ENCODE measurements at places on chromosomes 3 and 15.

DNA sequence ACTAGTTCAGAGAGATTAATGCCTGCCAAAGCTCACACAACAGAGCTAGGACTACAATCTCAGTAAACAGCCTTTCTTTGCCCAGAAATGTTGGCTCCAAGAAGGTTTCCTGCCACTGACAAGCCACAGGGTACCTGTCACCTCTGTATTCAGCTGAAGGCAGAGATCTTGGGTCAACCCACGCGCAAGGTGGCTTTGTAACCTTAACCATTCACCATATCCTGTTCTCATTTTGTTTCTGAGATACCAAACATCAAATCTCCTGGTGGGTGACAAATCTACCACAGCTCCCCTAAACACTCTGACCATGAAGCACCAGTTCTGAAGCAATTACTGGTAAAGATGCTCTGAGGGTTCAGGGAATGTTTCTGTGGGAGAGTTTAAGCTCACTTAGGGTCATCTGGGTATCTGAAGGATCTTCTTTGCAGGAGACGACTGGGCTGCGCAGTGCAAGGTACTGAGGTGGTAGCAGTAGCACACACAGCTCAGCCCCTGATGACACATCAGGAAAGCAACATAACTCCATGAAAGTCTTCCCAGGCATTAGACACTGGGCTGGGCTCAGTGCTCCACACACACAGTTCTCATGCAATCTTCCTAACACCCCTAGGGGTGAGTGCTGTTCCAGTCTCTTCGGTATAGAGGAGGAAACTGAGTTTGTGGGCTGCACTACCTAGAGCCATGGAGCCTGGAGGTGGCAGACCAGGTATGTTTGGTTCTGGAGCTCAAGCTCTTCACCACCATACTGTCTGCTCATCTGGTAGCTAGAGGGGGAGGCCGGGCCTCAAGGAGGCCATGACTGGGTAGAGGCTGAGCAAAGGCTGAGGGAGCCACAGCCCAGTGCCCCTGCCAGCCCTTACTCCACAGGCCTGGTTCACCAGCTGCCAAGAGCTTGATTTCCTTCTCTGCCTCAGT is 7.7 kb downstream of the CXCR6 start:
- no peak for DNase-seq

- DNase-seq: no peak
Measured at GRCh38 chr15:44710236-44711095, 657 bp downstream of the PATL2 start.

- no peak for DNase-seq
Measured at GRCh38 chr15:41868321-41868720, 25.5 kb downstream of the SPTBN5 start.

GRCh38 chr15:36332301-36332700 is 247.1 kb upstream of the CDIN1 start:
- DNase-seq: no peak

GRCh38 chr15:90880381-90881145 is 3.7 kb upstream of the FES start:
- no peak for DNase-seq

DNA sequence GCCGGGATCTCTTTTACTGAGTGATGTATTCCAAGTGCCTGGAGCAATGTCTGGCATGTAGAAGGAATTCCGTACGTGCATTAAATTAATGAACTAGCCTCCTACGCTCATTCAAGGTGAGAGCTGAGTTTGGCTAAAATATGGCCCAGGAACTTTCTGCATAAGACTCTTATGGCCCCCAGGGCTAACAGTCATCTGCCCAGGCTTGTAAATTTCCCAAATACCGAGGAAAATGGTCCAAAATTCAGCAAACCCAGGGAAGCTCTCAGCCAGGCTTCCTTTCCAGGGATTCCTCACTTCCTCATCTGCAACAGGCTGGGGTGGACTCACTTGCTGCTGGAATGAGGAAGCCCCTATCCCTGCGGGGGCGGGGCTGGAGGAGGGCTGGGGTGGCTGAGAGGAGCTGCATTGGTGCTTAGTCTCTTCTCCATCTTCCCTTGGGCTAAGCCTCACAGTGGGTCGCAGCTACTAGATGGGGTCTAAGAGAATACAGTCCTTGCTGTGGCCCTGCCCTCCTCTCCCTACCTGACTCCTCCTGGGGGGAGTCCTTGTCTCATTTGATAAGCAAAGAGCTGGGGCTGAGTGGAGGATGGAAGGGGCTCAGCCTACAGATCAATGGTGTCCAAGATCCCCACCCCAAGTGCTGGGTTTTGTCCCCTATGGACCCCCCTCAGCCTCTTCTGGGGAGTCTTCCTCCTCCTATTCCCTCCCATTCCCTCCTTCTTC is 28.5 kb upstream of the APOD start:
- DNase-seq: no peak

GRCh38 chr3:13420831-13421765 is 976 bp upstream of the NUP210 start:
- no peak for DNase-seq

GRCh38 chr3:12829886-12830784 is 11.2 kb downstream of the RPL32 start:
- DNase-seq: no peak

DNA sequence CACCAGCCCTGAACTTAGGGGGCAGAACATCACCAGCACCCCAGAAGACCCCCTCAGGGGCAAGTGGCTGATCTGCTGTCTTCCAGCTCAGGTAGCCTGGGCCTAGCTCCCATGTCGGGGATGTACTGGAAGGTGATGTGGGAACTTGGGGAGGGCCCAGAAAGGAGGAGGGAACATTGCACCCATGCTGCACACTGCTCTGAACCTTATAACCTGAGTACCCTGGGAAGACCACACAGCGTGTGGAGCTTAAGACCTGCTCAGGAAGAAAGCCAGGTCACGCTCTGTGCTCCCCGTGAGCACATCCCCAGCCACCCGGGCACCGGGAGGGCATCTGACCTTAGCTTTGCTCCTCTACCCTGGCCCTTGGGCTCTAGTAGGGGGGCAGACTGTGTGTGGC is 159.4 kb downstream of the ATP10A start:
- no peak for DNase-seq

DNA sequence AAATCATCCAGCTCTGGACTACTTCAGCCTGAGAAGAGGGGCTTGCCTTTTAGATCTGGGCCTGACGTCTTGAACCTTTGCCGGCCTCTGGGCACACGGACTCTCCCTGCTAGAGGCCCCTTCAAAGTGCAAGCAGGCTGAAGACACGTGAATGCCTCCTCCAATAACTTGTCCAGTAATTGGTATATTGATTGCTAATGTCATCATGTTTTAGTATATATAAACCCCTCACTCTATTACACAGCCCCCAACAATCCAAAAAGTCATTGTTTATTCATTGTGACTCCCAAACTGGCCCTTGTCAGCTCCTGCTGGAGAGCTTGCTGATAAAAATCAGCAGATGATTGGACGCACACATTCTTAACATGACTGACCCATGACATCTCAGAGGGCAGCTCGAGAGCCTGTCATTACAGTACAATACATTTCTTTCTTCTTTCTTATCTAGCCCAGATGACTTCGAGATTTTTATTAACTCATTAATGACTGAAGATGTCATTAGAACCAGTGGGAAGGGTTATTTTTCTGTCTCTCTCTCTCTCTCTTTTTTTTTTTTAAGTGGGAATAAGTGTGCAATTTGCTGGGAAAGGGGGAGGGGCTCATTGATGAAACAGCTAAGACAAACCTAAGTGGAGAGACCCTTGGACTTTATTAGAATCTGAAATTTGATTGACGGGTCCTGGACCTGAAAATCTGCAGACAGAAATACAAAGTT is 65.5 kb upstream of the NR2F2 start:
- DNase-seq: no peak

- DNase-seq: no peak
Measured at GRCh38 chr15:69729167-69729748, 276.6 kb downstream of the RPLP1 start.

DNA sequence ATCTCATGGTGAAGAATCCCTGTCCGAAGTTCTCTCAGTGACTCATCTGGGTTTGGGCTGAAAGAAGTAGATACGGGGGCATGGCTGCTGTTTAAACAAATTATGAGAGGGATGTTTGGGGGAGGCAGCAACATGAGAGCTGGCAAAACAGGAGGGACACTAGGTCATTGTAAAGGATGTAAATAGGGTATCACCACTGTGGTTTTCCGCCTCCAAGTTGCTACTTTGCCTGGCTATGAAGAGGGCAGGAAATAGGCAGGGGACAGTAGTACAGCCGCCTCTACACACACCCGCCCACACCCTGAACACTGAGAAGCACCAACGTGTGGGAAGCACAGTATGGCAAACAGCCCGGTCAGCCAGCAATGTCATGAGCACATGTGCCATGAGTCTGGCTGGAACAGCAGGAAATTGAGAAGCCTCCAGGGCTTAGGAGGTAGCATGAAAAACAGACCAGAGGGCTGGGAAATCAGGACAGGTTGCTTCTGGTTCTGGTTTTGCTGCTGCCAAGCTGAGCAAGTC is 17.1 kb downstream of the HEXA start:
- DNase-seq: no peak

DNA sequence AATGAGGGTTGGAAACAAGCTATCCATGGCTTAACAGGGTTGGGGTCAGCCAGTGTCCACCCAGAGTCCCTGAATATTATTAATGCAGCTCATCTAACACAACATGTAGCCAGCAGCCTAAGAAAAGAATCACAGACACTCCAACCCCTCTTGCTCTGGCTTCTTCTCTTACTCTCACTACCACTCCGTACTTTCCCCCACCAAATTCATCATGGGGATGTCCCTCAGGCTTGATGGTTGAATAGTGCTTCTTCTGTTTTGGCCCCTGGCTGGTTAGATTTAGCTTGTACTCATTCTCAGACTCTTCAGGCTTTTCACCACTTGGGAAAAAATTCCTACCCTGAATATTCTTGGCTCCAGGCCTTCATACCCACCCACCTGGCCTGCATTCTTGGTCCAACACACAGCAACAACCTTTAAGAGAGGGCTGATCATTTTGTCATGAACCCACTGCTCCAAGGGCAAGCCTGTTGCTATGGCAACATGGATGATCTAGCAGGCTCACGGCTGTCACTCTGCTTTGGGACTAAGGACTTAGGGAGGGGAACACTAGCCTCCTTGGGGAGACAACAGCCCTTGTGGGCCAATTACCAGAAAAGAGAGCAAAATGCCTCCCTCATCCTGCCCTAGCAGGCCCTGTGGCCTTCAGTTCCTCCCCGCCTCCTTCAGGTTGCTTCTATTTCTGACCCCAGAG is 9.4 kb upstream of the MED12L start:
- no peak for DNase-seq

- DNase-seq: no peak
Measured at GRCh38 chr3:116897382-116897781, 187.8 kb downstream of the TUSC7 start.

- no peak for DNase-seq
Measured at GRCh38 chr3:194049394-194049793, 86.6 kb upstream of the HES1 start.

Data from smooth muscle cell of the brain vasculature (primary cell).